T47D (cell line): ENCODE measurements at places on chromosomes 13 and 19.

DNA sequence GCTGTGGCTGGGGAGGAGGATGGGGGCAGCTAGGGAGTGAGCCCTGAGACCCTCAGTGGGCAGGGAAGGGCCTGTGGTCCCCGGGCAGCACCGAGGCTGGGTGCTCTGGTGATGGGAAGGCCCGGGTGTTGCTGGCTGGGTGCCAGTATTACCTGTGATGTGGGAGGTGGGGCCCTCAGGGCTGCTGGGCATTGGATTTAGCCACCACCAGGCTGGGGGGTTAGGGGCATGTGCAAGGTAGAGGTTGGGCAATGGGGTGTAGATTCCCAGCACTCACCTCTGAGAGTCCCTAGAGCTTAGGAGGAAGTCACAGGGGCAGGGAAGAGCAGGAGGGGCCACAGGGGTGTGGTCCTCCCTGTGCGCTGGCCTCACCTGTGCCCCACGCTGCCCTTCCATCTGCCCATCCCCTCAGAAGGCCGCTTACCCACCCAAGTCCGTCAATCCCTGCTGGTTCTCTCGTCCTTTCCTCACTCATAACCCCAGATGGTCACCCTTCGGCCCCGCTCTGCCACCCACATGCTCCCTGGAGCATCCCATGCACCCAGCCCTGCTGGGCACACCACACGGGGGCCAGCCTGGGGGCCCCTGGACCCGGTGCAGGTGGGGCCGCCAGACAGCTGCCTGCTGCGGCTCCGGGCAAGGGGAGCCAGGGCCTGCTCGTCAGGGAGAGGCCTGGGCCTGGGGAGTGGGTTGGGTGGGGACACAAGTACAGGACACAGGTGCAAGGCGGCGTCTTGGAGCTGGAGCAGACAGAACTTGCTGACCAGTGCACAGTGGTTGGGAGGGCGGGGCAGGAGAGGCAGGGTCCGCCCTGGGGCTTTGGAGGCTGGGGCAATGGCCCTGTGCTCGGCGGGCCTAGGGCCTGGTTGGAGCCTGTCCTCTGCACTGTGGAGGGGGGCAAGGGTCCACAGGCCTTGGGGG lies 12.5 kb downstream of the EPN1 start:
- no peak for DNase-seq

DNA sequence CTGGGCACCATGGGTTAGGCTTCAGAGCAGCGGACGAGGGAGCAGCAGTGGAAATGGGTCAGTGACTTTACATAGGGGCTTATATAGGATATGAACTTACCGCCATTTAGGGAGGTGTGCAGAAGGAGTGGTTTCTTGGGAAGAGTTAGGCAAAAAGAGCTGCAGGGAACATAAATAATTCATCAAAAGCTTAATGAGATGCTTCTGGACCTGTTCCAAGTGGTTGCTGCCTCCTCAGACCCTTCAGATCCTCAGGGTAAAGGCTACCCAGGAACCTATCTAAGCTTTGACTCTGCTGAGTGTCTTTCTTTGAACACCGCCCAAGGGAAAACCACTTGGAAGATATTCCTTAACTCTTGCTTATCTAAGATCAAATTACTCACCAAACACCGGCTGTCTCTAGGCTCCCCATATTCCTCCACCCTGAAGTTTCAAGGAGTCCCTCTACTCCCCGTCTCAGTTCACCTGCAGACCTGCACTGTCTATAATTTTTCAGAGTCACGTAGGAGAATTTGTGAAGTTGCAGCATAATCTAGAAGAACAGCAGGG lies at the start of gene IGFL4:
Gene IGFL4 (minus strand): TSS at position 51 of the 549 bp plus-strand sequence. CDS start 40 bp downstream, at position 11.
- DNase-seq = no peak

GRCh38 chr19:55494172-55494761 lies 6.0 kb downstream of the SSC5D start:
- no peak for DNase-seq

DNA sequence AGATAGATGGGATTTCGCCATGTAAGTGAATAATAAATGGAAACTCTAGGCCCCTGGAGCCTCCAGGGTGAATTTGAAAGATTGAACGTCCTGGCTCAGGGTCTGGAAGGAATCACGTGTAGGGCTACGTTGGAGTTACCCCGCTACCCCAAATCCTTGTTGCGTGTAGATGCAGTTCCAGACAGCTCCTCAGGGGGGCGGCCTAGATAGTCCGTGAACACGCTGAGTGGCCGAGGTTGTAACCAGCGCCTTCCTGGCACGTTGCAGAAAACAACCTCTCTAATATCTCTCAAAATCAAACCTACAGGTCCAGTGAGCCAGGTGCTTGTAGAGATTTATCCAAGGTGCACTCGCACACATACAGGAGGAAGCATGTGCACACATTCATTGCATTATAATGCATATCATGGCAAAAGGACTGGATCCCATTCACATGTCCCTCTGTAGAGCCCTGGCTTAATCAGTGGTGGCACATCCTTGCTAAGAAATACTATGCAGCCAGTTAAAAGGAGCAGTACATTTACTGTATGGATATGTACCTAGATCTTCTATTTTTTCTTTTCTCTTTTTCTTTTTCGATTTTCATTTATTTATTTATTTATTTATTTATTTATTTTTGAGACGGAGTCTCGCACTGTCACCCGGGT lies 2.5 kb upstream of the KEAP1 start:
- no peak for DNase-seq

GRCh38 chr13:25690582-25690981 lies 318.8 kb downstream of the ATP8A2 start:
- DNase-seq = no peak

DNA sequence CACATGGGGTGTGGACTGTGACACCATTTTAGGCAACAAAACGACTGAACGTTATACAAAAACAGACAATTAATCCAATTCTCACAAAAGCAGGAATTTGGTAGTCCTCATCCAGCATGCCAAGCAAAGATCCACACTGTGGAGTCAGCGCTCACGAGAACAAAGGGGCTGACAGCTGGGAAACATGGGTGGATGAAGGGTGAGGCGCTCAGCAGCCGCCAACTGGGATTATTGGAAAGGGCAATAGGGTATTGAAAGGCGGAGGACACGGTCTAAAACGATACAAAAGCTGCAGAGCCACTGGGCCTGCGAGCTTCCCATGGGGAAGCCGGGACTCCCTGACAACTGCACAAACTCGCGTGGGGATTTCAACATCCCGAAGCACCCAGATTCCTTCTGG lies 4.7 kb upstream of the ZNF813 start:
- no peak for DNase-seq

DNA sequence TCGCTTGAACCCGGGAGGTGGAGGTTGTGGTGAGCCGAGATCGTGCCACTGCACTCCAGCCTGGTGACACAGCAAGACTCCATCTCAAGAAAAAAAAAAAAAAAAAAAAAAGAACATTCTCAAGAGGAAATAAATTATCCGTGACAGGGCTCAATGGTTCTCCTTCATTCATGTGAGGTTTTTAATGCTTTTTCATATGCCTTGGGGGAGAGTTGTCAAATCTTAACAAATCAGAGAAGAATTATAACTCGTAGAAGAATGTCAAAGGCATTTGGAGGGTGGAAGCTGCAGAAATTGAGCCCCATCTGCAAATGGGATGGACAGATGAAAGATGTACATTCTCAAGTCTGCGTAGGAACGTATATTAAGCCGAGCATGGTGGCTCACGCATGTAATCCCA lies 34.9 kb upstream of the HOMER3 start:
- no peak for DNase-seq

GRCh38 chr13:31011901-31012654 lies 79.6 kb downstream of the TEX26 start:
- DNase-seq = no peak

- no peak for DNase-seq
These were observed 1052.8 kb upstream of the SPRY2 start for GRCh38 chr13:81393721-81394120.

- DNase-seq = no peak
These were observed 351.1 kb downstream of the DCT start for GRCh38 chr13:94128430-94128829.

DNA sequence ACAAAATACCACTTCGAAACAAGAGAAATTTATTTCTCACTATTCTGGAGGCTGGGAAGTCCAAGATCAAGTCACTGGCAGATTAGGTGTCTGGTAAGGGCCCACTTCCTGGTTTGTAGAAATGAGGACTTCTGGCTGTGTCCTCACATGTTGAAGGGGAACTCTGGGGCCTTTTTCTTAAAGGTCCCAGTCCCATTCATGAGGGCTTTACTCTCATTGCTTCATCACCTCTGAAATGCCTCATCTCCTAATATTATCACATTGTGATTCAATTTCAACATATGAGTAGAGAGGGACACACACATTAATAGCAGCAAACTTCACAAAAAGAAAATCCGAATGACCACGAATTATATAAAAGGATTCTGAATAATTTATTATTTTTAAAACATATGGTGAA lies 21.6 kb upstream of the SIGLEC14 start:
- no peak for DNase-seq

- no peak for DNase-seq
These were observed 491.0 kb downstream of the FGF9 start for GRCh38 chr13:22161871-22162270.

DNA sequence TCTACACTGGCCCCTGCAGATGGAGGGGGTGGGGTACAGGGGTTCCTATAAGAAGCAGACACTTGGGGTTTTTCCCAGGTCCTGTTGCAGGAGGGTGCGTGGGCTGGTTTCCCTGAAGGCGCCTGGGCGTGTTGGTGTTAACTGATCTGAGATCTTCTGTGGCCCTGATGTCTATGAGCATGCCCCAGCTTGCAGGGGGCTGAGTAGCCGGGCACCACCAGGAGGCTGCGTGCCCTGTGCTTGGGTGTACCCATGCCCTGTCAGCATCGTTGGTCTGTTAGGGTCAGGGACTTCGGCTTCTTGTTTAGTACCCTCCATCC lies 45.3 kb downstream of the CAPN12 start:
- no peak for DNase-seq

- DNase-seq = no peak
These were observed 37.4 kb downstream of the KLF5 start for GRCh38 chr13:73096173-73096572.

- no peak for DNase-seq
These were observed 95.7 kb upstream of the SPRY2 start for GRCh38 chr13:80436571-80437169.

- DNase-seq = no peak
These were observed 67.1 kb downstream of the LRCH1 start for GRCh38 chr13:46620029-46620428.

DNA sequence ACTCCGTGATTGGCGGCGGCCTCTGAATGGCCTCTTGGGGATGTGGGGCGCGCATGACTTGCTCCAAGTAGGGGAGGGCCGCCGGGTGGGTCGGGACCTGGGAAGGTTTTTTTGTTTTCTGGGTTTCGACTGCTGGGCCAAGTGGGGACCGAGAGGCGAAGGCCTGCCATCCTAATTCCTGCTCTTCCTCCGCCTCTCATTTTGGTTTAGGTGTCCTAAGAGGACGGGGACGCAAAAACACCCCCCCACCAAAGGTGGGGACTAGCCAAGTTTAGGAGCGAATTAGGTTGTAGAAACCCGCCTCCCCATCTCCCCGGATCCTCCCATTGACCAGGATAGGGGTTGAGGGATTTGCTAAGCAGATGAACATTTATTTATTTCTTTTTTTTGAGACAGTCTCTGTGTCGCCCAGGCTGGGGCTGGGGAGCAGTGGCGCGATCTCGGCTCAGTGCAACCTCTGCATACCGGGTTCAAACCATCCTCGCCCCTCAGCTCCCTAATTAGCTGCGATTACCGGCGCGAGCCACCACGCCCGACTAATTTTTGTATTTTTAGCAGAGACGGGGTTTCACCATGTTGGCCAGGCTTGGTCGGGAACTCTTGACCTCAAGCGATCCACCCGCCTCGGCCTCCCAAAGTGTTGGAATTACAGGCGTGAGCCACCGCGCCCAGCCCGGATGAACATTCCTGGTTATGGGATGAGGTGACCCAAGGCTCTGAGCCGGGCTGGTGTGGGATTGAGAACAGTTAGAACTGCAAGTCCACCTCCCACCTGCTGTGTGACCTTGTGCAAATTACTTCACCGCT lies 838 bp downstream of the PPP2R1A start:
- DNase-seq = no peak

DNA sequence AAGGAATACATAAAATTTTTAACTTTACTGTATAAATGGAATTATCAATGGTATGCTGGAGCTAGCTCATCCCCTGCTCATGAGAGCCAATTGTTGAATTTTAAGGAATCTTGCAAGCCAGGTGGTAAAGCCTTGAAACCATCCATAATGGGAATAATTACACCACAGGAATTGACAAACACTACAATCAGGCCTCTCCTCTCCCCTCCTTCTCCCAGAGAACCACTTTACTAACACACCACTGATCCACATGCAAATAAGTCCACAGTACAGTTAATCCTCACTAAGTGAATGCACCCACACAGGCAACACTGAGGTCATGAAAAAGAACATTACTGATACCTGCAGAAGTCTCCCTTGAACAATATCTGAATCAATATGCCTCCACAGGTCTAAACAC lies 140.5 kb downstream of the KLF12 start:
- DNase-seq = no peak

DNA sequence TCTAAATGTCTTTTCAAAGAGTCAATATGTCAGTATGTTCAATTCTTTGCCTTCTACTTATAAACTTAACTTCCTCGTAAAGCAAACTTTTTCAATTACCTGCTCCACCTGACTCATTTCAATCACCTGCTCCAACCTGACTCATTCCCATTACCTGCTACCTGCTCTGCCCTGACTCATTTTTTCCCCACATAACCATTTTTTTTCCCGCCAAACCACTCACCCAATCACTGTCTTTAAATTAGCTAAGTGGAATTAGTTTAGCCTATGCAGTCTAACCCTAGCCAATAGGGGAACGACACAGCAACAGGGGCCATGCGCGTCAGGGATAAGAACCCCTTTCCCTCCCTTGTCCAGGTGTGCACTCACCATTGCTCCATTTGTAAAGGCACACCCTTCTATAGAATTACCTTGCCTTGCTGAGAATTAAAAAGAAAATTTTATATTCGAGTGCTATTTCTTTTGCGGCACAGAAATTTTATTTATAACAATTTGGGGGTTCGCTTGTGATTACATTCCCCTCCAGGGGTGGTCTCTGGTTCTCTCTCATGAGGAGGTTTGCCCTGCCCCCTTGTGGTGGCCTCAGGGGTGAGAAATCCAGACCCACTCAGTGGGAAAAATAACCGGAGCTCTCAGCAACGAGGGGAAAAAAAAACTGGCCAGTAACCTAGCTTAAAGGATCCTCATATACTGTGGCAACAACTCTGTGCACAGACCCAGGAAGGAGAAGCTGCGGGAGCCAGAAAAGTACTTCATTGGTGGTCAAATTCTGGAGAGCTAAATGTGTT lies 193.1 kb downstream of the ZNF486 start:
- peak; percentile 16 for DNase-seq

GRCh38 chr13:24868874-24869273 lies 104.9 kb downstream of the RNF17 start:
- DNase-seq = peak; percentile 45
